ENCODE measurements at places on chromosomes 3 and 15. TPM values are rescaled to one million over a fixed set of nuclear protein-coding genes. Genes with fewer than 3 reads are reported as not detected.

Gene CCR3
- not detected for total RNA-seq

Gene MUC13
- total RNA-seq: not detected

Gene GPR176
- not detected for total RNA-seq

Gene GRK7
- not detected for total RNA-seq

Gene PRR20G
- not detected for total RNA-seq

Gene SI
- not detected for total RNA-seq

Gene TICRR
- total RNA-seq: 14.0 TPM

Gene AADACL2
- not detected for total RNA-seq

Gene ONECUT1
- not detected for total RNA-seq

Gene ZBTB47
- 0.60 TPM for total RNA-seq

Gene IL5RA
- 0.73 TPM for total RNA-seq

Gene SLC22A13
- total RNA-seq: 0.28 TPM

Gene FBXW12
- total RNA-seq: not detected

Gene SV2B
- not detected for total RNA-seq

Gene ROPN1
- not detected for total RNA-seq

Gene CHCHD4
- 21.8 TPM for total RNA-seq

Gene GRAMD1C
- total RNA-seq: 0.81 TPM

Gene PLSCR5
- total RNA-seq: not detected

Gene EXD1
- not detected for total RNA-seq

Gene CLDN18
- total RNA-seq: not detected

Gene RHOA
- 506 TPM for total RNA-seq

Gene SELENOT
- total RNA-seq: 158 TPM

Gene GNB4
- 1.9 TPM for total RNA-seq

Gene GP5
- 0.42 TPM for total RNA-seq

Gene MESP2
- total RNA-seq: not detected

Gene FNDC3B
- total RNA-seq: 17.4 TPM

Gene SLC9C1
- not detected for total RNA-seq

Gene C15orf62
- 0.44 TPM for total RNA-seq

Gene CPNE9
- total RNA-seq: 0.16 TPM

Gene TYRO3
- total RNA-seq: 2.0 TPM

Gene STX19
- not detected for total RNA-seq

Gene KNG1
- total RNA-seq: not detected

Gene KBTBD13
- total RNA-seq: not detected

Gene ADPRH
- 7.9 TPM for total RNA-seq

Gene LRRC3B
- total RNA-seq: not detected

Gene NAA50
- total RNA-seq: 194 TPM

Data from CD8-positive, alpha-beta memory T cell (primary cell).